Left lobe of liver (tissue), 2 donors: ENCODE measurements at places on chromosomes 2 and 18.
A peak's percentile ranks its signal among the peaks of the same experiment; 100 is the strongest.

- peak; percentile 74 for DNase-seq
These were observed 54.2 kb downstream of the LTBP1 start for GRCh38 chr2:33000986-33001385.

- peak; percentile 33 for DNase-seq
These were observed 48.2 kb upstream of the PAPOLG start for GRCh38 chr2:60707750-60708371.

DNA sequence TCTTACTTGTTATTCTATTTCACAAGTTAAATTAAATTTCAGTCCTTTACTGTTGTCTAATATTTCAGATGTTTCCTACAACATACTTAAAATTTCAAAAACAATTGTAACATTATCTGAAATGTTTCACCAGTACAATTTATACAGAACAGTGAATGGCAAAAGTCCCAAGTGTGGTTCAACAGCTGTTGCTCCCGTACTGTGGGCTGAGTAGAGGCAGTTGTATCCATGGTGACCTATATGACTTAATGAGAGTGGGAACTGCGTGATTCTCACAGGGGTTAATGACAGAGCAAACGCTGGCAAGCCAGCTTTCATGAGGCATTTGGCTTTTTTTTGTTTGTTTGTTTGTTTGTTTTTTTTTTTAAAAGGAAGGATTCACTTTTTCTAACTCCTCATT, 5.3 kb upstream of the PLCL1 start:
- DNase-seq: no peak

DNA sequence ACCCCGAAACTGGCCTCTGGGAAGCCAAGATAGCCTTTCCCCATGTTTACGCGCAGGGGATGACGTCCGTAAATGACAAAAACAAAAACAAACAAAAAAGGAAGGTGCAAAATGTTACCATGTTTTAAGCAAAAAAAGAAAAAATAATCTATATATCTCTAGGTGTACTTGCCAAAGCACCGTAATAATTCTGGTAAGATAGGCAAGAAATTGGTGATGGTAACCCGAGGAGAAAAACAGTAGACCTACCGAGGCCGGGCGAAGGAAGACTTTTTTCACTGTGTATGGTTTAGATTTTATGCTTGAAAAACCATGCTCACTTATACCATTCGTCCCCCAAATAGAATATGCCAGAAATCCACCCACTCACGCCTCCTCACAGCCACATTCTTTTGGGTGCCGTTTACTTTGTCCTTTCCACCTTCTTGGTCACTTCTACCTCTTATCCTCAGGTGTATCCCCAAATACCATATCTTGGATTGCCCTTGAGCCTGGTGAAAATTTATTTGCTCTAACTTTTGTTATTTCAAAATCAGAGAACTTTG, 8.0 kb downstream of the GATA6 start:
- DNase-seq: no peak

- DNase-seq: no peak
These were observed 35.8 kb downstream of the MARCHF7 start for GRCh38 chr2:159748089-159748488.

DNA sequence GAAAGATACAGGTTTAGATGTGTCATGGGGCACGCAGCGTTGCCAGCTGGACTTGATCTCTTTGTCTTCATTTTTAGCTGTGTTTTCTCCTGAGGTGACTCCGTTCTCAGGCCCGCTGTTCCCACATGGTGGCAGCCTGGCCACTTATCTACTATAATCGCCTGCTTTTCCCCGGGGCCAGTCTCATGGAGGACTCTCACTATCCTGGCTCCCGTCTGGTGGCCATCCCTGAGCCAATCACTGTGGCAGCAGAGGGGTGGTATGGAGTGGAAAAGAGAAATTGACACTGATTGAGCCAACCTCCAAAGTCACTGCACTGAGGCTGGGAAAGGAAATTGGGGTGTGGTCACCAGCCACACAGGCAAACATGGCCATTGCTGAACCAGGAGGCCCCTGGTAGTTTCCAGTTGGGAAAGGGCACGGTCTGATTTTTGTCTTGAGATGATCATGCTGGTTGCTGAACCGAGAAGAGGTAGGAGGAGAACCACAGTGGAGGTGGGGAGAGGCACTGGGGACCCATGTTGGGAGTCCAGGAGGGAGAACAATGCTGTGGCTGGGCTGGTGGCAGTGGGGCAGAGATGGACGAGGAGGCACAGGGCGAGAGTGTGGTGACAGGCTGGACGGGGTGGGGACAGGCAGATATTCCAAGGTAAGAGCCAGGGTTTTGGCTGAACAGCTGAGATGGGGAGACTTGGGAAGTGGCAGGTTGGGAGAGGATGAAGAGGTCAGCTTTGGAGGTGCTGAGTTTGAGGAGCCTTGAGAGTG, 45.6 kb downstream of the KCNIP3 start:
- DNase-seq: no peak

DNA sequence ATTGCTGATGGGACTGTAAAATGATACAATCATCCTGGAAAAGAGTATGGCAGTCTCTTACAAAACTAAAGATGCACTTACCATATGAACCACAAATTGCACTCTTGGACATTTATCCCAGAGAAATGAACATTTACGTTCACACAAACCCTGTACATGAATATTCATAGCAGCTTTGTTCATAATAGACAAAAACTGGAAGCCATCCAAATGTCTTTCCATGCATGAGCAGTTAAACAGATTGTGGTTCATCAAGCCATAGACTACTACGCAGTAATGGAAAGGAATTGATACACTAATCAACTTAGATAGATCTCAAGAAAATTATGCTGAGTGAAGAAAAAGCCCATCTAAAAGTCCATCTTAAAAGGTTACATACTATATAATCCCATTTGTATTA, 156.1 kb upstream of the SLC39A10 start:
- no peak for DNase-seq

DNA sequence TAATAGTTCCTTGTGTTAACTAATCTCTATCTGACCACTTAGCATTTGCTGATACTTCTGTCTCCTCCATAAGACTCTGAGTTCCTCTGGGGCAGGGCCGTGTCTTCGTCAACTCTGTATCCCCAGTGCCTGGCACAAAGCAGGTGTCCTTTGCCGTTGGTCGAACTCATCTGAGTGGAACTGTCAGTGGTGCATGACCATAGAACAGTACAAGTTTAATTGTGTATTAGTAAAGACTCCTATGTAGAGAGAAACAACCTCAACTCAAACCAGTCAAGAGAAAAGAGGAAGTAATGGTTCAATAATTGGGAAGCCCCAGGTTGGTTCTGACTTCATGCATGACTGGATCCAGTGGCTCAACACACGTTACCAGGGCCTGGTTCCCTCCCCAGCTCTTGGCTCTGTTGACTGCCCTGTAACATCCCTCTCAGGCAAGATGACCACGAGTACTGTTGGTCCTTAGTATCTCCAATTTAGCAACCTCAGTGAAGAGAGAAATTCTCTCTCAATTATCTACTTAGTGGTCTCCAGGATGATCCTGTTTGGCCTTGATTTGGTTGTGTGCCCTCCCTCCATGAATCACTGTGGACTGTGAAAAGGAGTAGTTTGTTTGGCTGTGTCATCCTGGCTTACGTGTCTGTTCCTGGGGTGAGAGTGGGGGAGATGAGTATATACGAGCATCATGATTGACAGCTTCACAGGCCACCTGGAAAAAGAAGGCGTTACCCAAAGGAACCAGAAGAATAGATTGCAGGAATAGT, 58.5 kb upstream of the MSH6 start:
- DNase-seq: no peak

DNA sequence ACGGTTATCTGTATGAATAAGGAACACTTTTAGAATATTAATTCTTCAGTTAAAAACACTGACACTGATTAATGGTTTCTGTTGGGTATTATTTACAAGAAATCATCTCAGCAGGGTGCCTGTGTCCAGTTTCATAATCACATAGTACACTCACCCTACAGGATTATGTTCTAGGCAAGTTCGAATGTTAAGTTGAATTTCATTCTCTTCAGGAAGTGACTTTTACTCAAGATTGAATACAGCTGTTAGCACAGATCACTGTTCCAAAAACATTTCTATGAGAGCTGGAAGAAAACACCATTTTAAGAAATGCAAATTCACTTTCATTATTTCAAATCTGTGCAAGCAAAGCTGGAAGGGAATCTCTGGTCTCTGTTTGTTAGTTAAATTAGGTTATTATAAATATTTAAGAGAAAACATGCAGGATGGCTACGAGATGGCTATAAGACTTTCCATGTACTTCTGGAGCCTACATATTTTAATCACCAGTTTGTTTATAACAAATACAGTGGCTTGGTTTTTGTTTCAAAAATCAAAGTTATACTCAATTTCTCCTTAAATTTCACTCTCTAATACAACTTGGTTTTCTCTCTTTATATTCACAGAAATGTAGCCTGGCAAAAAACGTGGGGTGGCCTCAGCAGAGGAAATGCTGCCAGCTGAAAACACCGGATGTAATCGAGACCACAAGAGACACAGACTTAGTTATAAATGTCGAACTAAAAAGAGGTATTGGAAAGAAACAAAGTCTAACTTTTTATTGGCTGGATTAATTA, 65.8 kb downstream of the RBMS1 start:
- DNase-seq: no peak

DNA sequence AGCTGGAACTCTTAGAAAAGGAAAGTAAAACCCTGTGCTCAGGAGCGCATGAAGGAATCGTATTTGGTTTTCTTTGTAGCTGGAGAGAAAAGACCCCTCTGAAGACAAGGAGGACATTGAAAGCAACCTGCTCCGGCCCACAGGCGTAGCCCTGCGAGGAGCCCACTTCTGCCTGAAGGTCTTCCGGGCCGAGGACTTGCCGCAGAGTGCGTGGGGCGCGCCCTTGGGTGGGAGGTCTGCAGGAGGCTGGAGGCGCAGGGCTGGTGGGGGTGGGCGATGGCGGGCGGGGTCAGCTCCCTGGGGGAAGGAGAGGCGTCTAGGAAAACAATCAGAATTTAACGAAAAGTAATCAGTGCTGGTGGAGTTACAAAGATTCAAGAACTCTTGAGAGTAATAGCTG, 72.8 kb downstream of the DYSF start:
- no peak for DNase-seq

DNA sequence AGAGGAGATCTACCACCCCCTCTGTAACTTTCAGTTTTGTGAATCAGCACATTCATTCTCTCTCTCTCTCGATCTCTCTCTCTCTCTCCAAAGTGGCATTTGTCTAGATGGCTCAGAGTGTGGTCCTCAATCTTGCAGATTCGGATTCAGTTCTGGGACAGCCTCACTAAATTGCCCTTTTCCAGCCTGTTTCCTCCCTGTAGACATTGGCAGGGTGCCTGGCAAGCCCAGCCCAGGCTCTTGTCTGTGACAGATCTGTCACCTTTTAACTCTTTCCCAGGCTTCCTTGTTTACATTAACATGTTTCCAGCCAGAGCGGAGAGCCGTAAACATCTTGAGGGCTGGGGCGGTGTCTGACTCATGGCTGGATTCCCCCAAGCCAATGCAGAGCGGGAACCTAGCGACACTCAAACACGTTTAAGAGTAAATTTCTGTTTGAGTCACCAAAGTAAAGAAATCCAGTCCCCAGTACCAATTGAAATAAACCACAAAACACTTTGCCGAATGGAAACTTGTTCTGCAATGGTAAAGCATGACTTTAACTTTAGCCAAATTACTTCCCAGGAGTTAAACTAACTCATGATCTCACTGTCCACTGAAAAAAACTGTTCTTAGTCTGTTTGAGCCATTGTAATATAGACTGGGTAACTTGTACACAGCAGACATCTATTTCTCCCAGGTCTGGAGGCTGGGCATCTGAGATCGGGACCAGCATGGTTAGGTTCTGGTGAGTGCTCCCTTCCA, 6.6 kb upstream of the CYP27C1 start:
- DNase-seq: peak; percentile 80

DNA sequence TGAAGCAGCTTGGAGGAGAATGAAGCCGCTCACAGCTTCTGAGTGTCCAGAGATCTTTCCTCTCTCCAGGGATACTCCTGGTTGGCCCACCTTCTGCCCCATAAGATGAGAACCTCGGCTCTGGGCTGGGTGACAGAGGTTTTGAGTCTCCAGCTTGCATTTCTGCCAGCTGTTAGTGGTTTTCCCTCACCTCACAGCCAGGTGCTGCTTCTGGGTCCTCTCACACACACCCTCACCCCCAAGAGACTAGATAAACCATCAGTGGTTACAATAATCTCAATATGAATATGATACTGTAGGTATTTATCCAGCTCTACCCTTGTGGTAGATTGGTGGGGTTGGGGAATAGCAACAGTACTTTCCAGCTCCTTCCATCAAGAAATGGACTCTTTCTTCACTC, 161.7 kb upstream of the SIX3 start:
- no peak for DNase-seq

- peak; percentile 40 for DNase-seq
These were observed 10.9 kb downstream of the GNLY start for GRCh38 chr2:85704800-85705679.

DNA sequence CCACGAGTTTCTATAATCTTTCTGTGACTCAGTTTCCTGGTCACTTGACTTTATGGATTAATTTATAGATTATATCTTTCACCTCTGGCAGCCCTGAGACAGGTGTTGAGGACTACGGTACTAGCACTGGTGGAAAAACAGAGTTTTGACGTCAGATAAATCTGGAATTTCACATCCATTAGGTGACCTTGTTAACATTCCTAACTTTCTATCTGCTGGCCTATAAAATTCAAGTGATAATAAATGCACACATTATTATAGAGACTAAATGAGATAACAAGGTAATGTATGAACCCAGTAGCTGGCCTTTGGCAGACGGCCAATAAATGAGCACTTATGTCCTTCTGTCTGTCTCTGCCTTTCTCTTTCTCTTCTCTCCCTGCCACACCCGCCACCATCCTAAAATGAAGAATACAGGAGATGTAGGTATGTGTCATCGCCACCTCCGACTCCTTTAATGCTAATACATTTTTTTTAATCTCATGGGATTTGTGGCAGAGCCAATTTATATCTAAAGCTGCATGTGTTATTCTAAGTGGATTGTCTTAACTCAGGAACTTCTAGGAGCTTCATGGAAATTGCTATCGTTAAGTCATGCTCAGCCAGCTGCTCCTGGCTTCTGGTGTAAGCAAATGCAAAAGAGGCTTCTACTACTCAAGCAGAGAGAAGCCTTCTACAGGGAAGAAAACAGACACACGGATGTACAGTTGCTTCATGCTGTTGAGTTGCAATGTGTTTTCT, 2.3 kb downstream of the TM4SF20 start:
- DNase-seq: no peak

- DNase-seq: no peak
These were observed 38.3 kb downstream of the PAPOLG start for GRCh38 chr2:60794271-60794863.

DNA sequence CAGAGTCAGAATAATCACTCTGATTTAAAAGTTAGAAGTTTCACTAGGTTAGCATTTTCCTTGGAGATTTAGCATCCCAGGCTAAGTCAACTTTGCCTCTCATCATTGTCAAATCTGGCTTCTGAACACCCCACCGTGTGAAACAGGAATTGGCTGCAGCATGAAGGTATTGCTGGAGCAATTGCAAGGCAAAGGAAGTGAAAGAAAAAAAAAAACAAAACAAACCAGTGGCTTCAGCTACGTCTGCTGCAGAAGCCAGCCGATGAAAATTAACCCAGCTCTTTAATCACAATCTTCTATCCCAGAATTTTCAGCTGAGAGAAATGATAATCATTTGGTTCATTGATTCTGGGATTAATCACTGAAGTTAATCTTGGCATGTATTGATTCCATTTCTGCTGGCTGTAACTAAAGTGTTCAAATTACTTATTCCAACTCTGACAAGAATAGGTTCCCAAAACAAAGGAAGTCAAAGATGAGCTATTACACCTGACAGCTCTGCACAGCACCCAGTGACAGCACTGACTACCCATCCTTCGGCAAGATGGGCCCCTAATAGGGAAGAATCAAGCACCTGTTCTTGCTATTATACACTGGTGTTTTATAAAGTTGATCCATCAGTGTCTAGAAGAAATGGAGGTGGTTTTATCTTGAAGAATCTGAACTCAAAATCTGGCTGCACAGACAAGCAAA, 42.7 kb upstream of the REG3G start:
- DNase-seq: no peak

- DNase-seq: no peak
These were observed 6.3 kb upstream of the NRP2 start for GRCh38 chr2:205675861-205676516.
